ENCODE measurements at places on chromosomes 12 and 14. TPM values are rescaled to one million over a fixed set of nuclear protein-coding genes. Genes with fewer than 3 reads are reported as not detected.

DNA sequence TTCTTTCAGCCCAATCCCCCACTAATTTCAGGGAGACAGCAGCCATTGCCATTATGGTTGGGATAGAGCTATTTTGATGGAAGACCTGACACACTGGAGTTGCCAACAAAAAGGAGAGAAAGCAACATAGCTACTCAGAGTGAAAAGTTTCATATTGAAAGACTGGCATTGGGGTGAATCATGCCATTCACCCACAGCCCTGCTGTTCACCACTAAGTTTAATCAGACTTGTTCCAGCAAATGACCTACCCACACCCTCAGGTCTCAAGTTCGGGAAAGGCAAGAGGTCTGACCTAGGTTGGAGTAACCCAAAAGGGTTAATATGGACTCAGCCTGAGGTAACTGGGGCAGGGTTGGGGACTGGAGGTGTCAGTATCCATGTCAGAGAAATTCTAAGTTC, 169.2 kb downstream of the PAWR start:
- no peak overlapping the region for H3K27ac ChIP-seq
- H3K27me3 ChIP-seq: no peaks in the 10 kb centered on the region
- H3K36me3 ChIP-seq: no peaks in the 10 kb centered on the region
- no peak for DNase-seq

- H3K27me3 ChIP-seq: no peaks in the 10 kb centered on the region
- no peak overlapping the region for H3K27ac ChIP-seq
- no peak overlapping the region for H3K4me3 ChIP-seq
- H3K4me1 ChIP-seq: no peaks in the 10 kb centered on the region
Measured at GRCh38 chr12:7096979-7097378, 4.7 kb upstream of the C1R start.

DNA sequence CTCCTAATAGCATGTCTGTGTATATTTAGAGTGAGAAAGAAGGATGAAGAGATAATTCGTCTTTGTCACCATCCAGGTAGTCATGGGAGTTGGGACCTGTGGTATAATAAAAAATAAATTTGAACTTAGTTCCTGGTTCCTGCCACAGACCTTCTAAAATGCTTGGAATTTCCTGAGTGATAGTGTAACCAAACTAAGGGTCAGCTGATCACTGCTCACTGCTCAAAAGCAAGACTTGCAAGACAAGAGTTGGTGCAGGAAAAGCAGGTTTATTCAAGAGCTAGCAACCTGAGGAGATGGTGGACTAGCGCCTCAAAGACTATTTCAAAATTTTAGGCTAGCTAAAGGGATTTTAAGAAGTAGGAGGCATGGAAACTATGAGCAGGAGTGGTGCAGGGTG, 19.1 kb downstream of the ANG start:
- H3K36me3 ChIP-seq: no peaks in the 10 kb centered on the region
- no peak overlapping the region for H3K27ac ChIP-seq
- H3K27me3 ChIP-seq: no peaks in the 10 kb centered on the region
- peak; percentile 44 for DNase-seq
- H3K4me1 ChIP-seq: no peaks in the 10 kb centered on the region
- H3K4me3 ChIP-seq: no peak overlapping the region

DNA sequence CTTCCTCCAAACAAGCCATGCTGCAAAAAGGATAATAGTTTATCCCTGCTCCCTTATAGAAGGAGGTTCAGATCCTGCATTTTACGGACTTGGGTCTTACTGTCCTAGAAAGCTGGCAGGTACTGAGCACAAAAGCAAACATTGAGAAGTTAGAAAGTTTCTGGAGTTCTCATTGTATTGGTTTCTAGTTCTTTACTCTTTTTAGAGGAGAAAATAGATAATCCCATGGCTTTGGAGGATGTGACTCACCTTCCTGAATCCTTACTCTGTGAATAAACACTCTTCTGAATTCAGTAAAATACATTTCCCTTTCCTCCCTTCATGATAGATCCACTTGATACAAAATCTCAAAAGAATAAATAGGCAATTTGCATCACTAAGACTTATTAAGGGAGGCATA, 188.9 kb downstream of the NPAS3 start:
- H3K4me1 ChIP-seq: no peaks in the 10 kb centered on the region
- no peaks in the 10 kb centered on the region for H3K27me3 ChIP-seq
- H3K4me3 ChIP-seq: no peak overlapping the region
- DNase-seq: no peak
- H3K27ac ChIP-seq: no peak overlapping the region

The SSTR1 gene
- total RNA-seq: 0.39 TPM

The DBX2 gene
- 0.13 TPM for total RNA-seq

Measured in thyroid gland (tissue), 4 donors.